ENCODE measurements at places on chromosomes 4 and X.

DNA sequence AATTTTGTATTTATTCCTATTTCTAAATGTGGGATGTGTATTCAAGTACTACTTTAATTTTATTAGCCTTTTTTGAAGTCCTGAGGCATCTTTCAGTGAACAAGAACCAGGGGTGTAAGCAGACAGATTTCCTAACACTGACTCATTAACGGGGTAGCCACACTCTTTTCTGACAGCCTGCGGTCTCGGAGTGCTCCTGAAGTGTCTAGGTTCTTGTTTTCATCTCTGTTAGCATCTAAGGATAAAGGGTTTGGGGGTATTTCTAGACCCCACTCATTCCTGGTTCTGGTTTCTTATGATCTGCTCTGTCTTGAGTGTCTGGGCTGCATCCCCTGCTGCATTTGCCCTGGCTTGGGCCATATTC, 71.9 kb downstream of the GC start:
- no peak for DNase-seq

- no peak for DNase-seq
Measured at GRCh38 chr4:121597346-121597934, 99.3 kb downstream of the ANXA5 start.

DNA sequence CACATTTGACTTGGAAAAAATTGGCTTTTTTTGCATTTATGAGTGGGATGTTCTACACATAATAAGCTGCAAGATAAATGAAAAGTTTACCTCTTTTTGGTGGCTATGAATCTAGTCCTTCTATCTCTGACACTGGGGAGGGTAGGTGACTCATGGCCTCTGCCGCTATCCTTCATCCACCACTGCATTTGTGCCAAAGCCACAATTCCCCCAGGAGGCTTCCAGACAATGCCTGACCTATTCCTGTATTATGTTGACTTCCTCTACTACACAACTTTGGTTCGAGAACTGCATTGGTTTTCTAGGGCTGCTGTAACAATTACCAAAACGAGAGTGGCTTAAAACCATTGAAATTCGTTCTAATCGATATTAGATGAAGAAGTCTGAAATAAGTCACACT, 245.6 kb downstream of the TRAM1L1 start:
- DNase-seq = no peak

DNA sequence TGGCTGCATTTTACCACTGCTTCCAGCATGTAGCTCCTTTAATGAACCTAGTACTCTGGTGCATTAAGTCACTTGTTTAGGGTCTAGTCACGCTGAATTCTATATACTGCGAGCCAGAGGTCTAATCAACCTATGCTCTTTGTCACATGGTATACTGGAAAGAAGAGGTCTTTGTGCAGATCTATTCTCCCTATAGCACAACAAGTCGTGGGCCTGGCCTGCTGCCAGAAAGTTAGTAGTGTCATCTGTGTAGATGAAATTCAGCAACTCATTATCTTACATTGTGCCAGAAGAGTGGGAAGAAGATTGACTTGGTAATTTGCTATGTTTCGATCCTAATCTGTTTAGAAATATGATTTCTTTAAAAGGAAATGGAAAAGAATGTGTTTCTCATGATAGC, 80.8 kb downstream of the AWAT2 start:
- DNase-seq = no peak

DNA sequence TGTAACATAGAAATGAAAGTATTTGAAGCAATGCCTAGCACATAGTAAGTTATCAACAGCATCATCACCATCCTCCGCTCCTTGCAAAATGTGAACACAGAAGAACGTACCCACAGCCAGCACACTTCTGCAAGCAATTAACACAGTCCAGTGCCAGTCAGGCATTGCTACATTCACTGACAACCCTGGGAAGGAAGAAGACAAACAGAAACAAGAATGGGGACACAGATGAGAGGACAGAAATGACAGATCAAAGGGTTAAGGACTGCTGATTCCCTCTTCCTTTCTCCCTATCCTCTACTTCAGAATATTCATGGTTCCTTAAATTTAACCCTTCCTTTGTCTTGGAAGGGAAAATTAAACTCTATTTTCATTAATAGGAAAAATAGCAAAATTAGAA, 53.1 kb downstream of the CHM start:
- DNase-seq = no peak

- DNase-seq = no peak
Measured at GRCh38 chr4:92387459-92388069, 83.8 kb downstream of the GRID2 start.

DNA sequence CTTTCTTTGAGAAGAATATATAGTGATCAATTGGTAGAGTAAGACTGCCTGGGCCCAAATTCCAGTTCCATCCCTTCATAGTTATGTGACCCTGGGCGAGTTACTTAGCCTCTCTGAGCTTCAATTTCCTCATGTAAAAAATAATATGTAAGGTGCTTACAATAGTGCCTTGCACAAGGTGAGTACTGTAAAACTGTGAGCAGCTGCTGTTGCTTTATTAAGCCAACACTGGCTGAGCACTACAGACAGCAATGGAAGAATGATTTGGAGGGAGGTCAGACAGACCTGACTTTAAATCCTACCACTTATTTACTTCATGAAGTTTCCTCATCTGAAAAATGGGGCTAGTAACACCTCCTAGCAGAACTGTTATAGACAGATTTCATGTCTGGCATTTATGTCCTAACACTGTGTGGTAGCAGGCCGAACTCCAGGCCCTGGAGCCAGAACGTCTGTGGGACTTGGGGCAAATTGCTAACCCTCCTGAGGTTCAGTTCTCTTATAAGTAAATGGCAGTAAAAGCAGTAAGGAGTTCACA, 53.8 kb downstream of the RNF150 start:
- DNase-seq = no peak

DNA sequence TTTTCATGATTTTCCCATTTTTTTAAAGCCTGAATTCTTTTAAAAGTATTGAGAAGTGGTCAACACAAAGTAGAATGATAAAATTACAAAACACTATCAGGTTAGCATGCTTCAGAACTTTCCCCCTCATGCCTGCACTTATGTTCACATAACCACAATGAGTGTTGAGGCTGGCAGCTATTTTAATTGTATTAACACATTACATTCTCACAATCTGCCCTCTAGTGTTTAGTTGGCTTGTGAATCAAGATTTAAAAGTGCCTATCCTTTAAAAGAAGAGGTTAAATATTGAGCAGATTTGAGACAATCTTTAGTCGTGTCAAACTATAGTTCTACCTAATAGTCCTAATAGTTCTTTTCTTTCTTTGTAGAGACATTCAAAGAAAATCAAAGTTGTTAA, 93.6 kb upstream of the NAP1L5 start:
- DNase-seq = no peak

DNA sequence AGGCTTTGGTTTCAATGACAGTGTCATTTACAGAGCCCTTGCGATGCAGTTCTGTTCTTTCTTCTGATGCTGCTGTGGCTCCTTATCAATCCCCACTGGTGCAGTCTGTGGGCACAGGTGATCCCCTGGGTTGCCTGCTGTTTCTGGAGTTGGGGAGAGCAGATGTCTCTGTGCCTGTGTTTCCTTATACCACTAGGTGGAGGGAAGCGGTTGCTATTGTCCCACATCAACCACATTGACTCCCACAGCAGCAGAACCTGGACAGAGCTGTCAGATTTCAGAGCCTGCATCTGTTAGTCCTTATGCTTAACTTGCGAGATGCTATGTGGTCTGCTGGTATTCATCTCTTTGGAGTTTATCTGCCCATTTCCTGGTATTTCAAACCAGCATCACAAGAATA, 57.7 kb downstream of the NEIL3 start:
- DNase-seq = no peak

DNA sequence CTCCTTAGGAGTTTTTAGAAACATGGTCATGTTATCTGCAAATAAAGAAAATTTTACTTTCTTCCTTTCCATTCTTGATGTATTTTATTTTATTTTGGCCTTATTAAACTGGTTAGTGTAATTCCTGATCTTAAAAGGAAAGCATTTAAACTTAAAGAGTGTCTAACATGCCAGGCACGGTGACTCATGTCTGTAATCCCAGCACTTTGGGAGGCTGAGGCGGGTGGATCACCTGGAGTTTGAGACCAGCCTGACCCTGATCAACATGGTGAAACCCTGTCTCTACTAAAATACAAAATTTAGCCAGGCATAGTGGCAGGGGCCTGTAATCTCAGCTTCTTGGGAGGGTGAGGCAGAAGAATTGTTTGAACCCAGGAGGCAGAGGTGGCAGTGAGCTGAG, 281.3 kb downstream of the PTTG2 start:
- no peak for DNase-seq

GRCh38 chrX:19886883-19887531, 393 bp downstream of the SH3KBP1 start:
- no peak for DNase-seq

DNA sequence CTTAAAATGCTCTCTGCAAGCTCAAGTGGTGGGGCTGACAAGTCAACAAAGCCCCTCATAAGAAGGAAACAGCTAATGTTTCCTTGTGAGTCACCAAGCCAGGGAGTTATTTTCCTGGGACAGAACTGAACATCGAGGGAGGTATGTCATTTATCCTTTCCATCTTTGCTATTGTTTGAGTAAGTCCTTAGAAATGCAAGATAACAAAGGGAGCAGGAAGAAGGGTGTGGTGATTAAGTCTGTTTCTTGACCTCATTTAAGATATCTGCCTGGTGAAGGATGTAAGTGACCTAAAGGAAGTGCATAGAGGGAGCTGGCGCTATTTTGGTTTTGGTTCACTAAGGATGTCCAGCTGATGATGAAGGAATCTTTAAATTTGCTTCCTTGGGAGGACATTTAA, 39.9 kb downstream of the ATG4A start:
- DNase-seq = no peak

GRCh38 chr4:39710098-39710896, 12.4 kb downstream of the UBE2K start:
- DNase-seq = no peak

DNA sequence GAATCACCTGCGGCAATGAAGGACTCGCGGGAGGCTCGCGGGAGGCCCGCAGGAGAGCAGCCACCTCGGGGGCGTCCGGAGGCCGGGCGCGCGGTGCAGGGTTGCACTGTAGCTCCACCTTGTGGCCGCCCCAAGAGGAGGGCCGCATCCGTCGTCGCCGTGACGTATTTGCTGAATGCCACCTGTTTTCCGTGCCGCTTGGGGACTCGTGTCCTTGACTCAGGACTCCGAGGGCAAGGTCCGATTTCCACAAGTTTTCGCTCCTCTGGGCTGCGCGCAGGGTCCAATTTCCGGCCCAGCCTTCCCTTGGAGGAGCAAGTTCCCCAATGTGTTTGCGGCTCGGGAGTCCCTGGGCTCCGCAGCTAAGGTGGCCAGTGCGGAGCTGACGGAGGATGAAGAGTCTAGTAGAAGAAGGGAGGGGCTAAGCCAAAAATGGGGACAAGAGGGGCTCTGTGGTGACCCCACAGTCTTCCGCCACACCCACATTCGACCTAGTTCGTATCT, 10.7 kb upstream of the DLG3 start:
- no peak for DNase-seq

DNA sequence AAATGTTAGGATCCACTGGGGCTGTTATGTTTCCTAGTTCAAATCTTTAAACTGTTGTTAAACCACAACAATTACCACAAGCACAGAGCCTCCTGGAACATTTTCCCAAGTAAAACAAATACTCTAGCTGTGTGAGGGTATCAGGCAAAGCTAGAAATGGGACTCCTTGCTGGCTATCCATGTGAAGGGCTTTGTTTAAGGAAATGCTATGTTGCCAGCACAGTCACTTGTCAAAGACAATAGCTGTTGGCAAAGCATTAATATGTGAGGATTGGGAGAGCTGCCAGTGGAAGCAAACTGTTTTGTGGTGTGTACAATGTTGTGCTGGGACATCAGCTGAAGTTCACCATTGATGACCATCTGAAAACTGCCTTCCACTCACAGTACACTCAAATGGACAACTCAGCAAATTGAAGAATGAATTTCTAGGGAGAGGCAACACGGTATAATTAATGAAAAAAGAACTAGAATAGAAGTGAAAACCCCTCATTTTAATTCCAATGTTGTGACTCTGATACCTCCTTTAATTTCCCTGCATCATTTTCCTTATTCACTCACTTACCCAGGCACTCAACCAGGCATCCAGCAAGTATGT, 100.8 kb downstream of the ANXA3 start:
- DNase-seq = no peak

DNA sequence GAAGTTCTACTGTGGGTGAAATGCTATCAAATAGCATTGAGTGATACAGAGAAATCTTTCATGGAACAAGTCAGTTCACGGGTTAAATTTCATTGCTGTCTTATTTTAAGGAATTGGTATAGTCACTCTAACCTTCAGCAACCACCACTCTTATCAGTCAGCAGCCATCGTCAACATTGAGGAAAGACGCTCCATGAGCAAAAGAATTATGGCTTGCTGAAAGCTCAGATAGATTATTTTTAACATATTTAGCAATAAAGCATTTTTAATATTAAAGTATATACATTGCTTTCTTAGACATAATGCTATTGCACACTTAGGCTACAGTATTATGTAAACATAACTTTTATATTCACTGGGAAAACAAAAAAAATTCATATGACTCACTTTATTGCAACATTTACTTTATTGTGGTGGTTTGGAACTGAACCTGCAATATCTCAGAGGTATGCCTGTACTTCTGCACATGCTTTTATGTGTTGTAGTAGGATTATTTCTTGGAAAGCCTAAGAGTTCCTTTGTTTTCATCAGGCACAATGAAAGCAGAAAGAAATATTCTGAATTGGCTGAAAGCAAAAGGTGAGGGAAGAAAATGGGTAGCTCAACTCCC, 586.7 kb downstream of the GBA3 start:
- DNase-seq = no peak

DNA sequence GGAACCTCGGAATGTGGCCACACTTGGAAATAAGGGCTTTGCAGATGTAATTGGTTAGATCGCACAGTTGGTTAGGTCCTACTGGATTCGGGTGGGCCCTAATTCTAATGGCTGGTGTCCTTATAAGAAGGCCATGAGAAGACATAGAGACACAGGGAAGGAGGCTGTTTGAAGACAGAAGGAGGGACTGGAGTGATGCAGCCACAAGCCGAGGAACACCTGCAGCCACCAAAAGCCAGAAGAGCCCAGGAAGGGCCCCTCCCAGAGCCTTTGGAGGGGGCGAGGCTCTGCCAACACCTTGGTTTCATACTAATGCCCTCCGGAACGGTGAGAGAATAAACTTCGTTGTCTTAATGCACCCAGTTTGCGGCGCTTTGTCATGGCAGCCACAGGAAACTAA, 47.0 kb downstream of the EVC start:
- DNase-seq = no peak

- no peak for DNase-seq
Measured at GRCh38 chr4:126779436-126780166, 853.2 kb upstream of the INTU start.

- no peak for DNase-seq
Measured at GRCh38 chr4:83110970-83111750, 3.4 kb downstream of the PLAC8 start.

GRCh38 chr4:75494563-75494962, 19.6 kb downstream of the RCHY1 start:
- DNase-seq = no peak

All from NCI-H2081 treated with DMSO at 0.1 percent for 48 hours (cell line).